Right atrium auricular region (tissue), 2 donors: ENCODE measurements at places on chromosomes 5 and 9. TPM values are rescaled to one million over a fixed set of nuclear protein-coding genes. Genes with fewer than 3 reads are reported as not detected.

- DNase-seq, result peak; percentile 89
Observed at GRCh38 chr5:142713121-142713706, 27.3 kb upstream of the FGF1 start.

DNA sequence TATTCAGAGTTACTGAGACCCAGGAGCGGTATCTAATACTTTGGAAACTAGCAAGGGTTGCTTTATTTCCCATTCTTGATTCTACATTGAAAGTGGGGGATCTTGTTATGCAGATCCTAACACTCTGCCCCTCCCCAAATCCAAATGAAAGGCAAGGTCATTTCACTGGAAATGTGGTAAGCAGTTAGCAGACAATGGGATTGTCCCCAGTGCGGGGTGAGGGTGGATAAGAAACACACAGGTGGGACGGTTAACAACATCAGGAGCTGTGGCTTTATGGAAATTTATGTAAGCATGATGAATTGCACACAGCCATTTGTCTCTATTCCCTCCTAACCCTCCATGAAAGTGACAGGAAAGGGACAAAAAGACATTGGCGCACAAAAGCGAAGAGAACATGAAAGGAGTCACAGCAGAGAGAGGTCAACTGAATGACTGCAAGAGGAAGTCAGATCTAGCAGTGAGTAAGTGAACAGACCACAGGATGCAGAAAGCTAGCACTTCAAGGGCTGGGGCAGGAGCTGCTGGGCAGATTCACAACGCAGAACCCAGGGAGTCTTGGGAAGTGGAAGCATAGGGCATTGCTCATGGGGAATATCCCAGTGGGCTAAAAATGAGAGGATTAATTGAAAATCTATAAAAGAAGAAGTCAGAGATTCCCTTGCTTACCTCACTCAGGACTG is 184.4 kb downstream of the HSD17B3 start:
- DNase-seq, result no peak

DNA sequence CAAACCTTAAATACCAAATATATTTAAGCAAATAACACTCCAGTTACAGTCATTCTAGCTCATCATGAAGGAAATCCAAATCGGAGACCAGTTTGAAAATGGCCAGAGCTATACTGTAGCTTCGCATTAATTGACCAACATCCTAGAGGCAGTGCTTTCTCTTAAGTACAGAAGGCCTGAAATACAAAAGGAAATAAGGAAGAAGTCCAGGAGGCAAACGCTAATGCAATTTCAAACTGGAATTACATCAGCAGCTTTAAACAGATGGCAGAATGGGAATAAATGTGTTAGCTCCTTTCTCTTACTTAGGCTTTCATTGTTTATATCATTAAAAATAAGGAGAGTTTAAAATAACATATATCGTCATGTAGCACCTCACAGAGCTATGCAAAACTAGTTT is 197.0 kb downstream of the SEC61B start:
- no peak for DNase-seq

DNA sequence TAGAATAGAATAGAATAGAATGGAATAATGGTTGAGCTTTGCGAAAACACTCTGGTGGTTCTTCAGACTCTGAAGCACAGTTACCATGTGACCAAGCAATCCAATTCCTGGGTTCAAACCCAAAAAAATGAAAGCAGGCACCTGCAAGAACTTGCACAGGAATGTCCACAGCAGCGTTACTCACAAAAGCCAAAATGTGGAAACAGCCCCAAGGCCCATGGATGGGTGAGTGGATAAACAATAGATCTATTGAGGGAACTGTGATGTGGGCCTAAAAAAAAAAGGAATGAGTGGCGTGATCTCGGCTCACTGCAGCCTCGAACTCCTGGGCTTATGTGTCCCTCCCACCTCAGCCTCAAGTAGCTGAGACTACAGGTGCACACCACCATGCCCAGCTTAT is 21.4 kb upstream of the TMEM250 start:
- no peak for DNase-seq

FAM114A2 gene
- total RNA-seq, result 18.5 TPM

FSD1L gene
- total RNA-seq, result 1.6 TPM

DNA sequence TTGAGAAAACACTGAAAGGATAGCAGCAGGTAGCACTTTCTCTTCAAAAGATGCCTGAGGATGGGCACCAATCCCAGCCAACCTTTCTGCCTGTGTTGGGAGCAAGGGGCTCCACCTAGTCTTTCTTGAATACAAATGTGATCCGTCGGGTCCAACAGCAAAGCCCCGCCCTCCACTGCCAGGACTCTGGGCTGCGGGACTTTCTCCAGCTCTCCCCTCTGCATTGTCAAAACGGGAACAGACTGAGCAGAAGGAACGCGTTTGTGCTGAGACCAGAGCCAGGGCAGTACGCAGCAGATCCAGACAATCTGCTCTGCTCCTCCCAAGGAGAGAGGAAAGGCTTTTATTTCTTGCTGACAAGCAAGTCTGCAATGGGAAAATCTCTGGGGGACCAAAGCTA is 139.7 kb downstream of the SEC61B start:
- DNase-seq, result no peak

AUH gene
- 16.3 TPM for total RNA-seq

SAXO1 gene
- not detected for total RNA-seq

- DNase-seq, result no peak
Observed at GRCh38 chr5:42993516-42994245, 46.4 kb downstream of the ANXA2R start.

- DNase-seq, result no peak
Observed at GRCh38 chr5:5978501-5979376, 399.6 kb downstream of the MED10 start.

- no peak for DNase-seq
Observed at GRCh38 chr9:85522459-85523092, 219.2 kb downstream of the AGTPBP1 start.

AK8 gene
- 0.19 TPM for total RNA-seq
